ENCODE measurements at places on chromosomes 16 and 17.

DNA sequence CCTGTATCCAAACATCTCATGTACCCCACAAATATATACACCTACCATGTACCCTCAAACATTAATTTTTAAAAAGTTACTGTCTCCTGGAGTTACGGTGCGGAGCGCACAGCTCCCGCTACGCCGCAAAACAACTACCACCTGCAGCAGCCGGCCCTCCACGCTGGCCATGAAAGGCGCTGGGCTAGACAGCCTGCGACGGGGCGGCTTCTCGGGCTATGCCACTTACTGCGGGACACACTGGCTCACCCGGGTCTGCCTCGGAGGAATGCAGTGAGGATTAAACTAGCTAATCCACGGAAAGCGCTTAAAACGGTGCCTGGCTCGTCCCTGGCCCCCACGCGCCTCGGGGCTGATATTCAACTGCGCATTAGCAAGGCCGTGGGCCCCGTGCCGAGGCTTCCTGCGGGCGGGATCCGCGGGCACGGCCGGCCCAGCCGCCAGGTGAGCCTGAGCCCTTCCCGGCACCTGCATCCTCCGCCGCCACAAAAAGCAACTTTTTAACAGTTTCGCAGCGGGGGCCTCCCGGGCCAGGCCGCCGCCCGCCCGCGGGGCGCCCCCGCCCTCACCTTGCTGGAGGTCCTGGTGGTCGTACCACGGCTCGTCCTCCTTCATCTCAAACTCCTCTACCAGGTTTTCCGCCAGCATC is 633 bp downstream of the CDR2 start:
- DNase-seq, result peak; percentile 17

DNA sequence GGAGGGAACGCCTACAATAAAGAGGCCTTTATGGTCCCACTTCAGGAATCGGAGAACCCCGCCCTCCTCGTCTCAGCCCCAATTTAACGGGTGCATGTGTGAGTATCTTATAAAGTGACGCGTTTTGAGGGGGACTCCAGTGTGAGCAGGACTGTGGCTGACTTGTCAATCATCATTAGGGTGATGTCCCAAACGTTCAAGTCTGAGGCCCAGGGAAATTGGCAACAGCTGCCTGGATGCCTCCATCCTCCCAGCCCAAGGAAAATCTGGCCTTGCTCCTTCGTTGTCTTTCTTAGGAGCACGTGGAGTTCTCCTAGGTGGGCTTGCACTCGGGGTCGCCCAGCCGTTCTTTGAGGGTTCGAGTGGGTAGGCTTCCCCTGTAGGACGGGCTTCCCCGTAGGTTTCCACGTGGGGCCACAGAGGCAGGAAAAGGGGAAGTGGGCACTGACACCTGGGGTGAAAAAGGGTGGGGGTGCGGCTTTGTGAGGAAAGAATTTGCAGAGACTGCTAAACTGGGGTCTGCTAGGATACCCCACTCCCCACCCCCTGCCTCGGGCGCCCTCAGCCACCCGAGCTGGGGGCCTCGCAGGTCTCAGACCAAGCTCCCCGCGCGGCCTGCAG is 561 bp upstream of the HERPUD1 start:
- DNase-seq, result no peak

- DNase-seq, result no peak
Measured at GRCh38 chr17:35790841-35791240, 4.6 kb downstream of the MMP28 start.

DNA sequence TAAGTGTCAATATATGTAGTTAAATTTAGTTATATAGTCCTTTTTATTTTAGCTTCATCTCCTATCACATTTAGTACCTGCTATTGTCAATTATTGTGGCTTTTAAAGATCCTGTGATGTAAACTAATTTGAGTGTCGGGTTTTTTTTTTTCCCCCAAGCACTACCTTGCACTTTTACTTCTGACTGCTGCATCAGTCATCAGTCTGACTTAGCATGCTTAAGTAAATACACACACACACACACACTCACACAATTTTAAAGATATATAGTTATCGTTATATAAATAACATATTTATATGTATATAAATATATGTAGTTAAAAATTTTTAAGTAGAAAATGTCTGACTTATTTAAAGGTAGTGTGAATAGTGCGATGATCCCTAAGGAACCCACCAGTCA is 127.2 kb downstream of the BCAS3 start:
- DNase-seq, result no peak

- no peak for DNase-seq
Measured at GRCh38 chr17:9003355-9004131, 17.8 kb upstream of the NTN1 start.

GRCh38 chr16:57390636-57391295 is 13.8 kb upstream of the CCL17 start:
- no peak for DNase-seq

- DNase-seq, result peak; percentile 50
Measured at GRCh38 chr17:7885367-7886226, 3.0 kb upstream of the CHD3 start.

DNA sequence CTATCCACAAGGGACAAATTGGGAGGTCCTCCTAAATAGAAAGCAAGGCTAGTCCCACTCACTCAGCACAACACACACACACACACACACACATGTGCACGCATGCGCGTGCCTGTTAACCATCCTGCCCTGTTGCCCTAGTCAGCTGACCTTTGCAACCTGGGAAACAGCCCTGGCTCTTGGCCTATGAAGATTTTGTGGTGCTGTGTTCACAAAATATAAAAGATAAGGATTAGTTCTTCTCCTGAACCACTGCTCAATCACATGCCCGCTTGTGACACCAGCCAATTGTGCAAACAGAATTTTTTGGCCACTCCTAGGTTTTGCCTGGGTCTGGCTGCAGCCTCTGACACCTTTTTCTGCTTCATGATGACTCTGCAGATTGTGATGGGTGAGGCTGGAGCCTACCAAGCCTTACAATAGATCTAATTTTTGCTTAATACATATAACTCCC is 3.3 kb upstream of the CES1 start:
- DNase-seq, result no peak

DNA sequence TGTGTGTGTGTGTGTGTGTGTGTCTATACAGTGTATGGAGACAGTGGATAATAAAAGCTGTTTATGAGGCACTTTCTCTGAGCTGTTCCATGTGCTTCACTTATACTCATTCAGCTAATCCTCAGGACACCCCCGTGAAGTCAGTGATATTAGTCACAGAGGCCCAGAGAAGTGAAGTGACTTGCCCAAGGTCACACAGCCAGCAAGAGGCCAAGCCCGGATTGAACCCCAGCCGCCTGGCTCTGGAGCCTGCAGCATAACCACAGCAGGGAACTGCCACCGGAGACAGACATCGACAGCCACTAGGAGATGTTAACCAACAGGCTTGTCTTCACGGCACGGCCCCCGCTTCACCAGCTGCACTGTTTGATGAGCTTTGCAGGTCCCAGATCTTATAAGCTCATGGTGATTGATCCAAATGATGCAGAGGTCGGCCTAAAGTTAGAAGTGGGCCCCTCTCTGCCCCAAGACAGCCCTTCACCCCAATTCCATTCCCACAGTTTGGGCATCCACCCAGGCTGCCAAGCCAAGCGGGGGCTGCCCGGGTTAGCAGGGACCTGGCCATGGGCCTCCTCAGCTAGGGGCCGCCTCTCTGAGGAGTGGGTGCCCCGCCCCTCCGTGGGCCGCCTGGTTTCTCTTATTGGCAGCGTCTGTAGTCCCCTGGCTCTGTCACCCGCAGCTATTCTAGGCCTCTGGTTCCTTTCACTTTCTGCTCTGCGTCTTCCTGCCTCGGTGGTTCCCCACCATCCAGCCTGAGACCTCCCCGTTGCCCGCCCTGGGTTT is 30.9 kb downstream of the SOCS1 start:
- no peak for DNase-seq

GRCh38 chr16:81629034-81629802 is 149.9 kb upstream of the PLCG2 start:
- no peak for DNase-seq

- no peak for DNase-seq
Measured at GRCh38 chr17:40547079-40547784, 18.0 kb downstream of the CCR7 start.
